ENCODE measurements at places on chromosomes 2 and 18.

- DNase-seq, result no peak
These were observed 229.1 kb upstream of the RASGRP3 start for GRCh38 chr2:33247365-33247764.

DNA sequence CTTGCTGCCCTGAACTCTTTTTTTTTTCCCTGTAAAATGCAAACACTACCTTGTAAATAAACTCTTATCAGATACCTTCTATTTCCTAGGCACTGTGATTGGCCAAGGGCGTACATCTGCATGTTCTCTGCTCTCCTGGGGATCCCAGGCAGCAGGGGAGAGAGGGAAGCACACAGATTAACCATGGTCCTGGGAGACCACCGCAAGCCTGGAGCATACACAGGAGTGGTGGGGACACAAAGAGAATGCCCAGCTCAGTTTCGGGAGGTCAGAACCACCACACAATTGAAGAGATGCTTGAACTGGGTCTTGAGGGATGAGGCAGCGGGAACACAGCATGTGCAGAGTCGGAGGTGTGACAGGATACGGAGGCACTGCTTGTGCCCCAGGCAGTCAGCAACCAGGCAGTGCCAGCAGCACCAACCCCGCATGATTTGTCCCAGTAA lies 2.1 kb downstream of the GREB1 start:
- no peak for DNase-seq

- DNase-seq, result no peak
These were observed 158.2 kb downstream of the TDRD15 start for GRCh38 chr2:21281791-21282514.

- DNase-seq, result no peak
These were observed 14.8 kb upstream of the ACTR3 start for GRCh38 chr2:113875135-113875534.

DNA sequence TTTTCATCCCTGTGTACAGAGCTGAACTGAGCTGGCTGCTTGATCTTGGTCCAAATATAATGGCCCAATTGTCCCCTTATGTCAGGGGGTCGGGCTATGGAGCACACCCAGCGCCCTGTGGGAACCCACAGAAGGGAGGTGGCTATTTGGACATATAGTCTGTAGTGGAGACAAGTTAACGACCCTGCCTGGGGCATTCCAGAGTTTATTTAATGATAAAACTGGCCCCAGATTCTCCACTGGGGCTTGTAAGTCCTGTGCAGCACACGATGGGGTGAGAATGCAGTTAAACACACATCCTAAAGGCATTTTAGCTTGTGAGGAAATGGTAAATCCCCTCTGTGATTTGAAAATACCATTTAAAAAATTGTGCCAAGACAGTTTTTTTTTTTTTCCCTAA lies 72.9 kb downstream of the QPCT start:
- no peak for DNase-seq

DNA sequence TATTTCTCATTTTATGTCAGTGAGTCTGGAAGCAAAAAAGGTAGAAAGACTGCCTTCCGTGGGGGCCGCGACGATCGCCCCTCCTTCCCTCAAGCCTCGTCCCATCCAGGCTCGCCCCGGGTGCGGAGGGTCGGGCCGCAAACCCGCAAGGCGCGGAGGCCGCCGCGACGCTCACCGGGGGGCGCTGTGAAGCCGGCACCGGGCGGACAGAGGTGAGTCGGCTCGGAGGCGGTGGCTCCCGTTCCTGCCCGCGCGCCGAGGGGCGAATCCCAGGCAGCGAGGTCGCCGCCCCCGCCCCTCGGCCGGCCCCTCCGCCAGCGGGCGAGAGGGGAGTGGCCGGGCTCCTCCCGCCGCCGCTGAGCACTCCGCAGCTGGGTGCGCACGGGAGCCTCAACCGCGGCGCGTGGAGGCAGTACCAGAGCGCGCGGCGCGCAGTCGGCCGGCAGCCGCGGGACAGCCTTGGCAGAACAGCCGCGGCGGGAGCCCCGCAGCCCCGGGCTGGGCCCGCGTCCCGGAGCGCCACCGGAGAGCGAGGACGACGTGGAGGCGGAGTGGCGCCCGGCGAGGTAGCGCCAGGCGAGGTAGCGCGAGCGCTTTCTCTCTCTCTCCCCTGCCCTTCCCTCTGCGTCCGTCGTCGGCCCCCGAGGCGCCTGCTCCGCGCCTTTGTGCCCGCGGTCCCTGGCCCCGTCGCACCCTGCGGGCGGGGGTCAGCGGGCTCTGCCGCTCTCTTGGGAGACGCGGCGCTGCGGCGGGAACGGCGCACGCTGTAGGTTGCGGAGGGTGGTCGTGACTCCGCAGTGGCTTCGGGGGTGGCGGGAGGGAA lies at the start of gene MYO1B:
MYO1B (plus strand) TSS at position 359 of the 823 bp plus-strand sequence. CDS start 31,492 bp downstream, outside the sequence.
- DNase-seq, result no peak

- DNase-seq, result no peak
These were observed 32.5 kb downstream of the INPP5D start for GRCh38 chr2:233092432-233093165.

GRCh38 chr2:241560883-241561474 lies 2.4 kb downstream of the BOK start:
- no peak for DNase-seq

GRCh38 chr2:218896501-218897393 lies 16.1 kb downstream of the WNT10A start:
- no peak for DNase-seq

- DNase-seq, result no peak
These were observed 86.5 kb upstream of the TTC39C start for GRCh38 chr18:23927821-23928746.

DNA sequence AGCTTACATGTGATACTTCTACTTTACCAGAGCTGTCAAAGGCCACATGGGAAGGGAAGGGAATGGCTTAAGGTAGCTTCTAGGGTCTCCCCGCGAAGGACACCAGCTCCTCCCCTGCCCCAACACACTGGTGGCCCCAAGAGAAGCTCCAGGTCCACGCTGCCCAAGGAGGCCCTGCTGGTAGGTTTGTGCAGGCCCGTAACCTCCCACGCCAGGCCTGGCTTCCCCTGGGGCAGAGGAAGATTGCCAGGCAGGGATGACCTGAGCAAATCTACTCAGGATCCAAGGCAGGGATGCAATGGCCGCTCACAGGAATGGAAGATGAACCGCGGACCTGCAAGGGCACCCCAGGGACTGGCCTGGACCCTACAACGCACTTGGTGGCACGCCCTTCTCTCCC lies 205.1 kb downstream of the MGAT5 start:
- no peak for DNase-seq

DNA sequence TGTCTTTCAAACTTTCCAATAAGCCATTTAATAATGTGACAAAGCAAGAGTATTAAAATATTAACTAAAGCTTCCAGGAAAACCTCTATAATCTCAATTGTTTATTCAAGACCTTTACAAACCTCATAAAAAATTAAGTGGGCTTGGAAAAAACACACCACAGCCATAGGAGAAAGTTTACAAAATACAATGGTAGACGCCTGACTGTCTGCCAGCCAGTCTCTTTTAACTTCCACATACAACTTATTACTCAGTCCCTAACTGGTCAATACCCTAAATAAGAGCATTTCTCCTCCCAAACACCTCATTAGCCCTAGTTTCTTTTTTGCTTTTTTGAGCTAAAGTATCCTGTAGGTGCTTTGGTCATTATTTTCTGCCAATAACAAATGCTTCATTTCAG lies 247.4 kb upstream of the CYP26B1 start:
- DNase-seq, result no peak

DNA sequence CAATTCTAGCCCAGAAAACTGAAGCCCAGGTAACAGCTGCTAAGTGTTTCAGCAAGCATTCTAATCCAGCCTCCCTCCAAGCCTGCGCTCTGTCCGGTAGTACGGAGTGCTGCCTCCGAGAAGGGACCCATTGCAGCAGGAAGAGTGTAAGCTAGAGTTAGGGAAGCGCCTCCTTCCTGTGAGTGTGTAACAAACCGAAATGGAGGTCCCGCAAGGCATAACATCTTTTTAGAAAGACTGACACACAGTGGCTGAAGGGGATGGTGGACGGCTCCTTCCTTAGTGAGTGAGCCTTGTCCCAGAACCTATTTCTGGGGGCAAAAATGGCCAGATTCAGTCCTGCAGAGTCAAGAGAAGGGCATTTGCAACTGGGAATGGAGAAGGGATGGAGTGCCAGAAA lies 12.2 kb downstream of the PKDCC start:
- no peak for DNase-seq

DNA sequence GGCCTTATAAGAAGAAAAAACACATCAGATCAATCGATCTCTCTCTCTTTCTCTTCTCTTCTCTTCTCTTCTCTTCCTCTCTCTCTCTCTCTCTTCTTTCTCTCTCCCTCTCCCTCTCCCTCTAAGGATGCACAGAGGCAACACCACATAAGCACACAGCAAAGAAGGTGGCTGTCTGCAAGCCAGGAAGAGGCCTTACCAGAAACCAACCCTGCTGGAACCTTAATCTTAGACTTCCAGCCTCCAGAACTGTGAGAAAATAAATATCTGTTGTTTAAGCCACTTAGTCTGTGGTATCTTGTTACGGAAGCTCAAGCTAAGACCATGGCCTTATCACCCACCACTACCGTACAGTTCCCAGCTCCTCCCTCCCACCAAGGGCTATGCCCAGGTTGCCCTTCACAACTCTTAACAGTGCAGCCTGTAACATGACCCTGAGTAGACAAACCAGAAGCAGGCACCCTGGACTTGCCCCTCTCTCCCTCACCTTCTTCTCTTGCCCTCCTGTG lies 25.2 kb upstream of the TMEM237 start:
- DNase-seq, result no peak

GRCh38 chr18:13877157-13877556 lies 38.2 kb downstream of the MC2R start:
- DNase-seq, result no peak

DNA sequence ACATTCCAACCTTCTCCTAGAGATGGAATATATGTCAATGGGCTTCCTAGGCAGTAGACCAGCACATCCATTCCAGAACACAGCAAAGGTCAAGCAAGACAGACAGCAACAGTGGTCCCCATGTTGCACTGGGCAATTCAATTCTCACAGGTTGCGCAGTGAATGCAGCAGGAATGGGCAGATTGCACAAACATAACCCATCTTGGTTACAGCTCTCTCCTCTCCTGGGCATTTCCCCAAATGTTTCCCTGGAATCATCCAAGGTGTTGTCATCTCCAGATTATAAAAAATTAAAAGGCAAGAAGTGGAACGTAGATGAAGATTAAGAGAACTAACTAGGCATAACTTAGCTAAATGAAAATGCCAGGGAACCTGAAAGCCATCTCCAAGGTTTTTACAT lies 265.8 kb upstream of the SLC14A2 start:
- DNase-seq, result no peak

DNA sequence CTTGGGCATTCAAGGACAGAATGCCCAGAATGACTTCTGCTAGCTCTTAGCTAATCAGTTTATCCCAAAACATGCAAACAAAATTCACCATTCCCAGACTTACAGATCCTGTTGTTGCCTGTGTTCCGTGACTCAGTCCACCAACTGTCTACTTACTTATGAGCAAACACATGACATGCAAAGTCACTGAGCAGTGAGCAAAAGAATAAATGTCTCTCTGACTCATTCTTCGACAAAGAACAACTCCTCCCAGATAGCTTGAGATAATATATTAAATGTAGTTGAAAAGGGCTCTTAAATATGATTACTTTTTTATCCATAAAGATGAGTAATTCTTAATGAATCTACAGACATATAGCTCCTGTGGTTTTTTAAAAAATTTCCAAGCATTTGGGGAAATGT lies 9.0 kb upstream of the CREG2 start:
- DNase-seq, result no peak

- DNase-seq, result no peak
These were observed 40.2 kb downstream of the SNED1 start for GRCh38 chr2:241038374-241039180.

DNA sequence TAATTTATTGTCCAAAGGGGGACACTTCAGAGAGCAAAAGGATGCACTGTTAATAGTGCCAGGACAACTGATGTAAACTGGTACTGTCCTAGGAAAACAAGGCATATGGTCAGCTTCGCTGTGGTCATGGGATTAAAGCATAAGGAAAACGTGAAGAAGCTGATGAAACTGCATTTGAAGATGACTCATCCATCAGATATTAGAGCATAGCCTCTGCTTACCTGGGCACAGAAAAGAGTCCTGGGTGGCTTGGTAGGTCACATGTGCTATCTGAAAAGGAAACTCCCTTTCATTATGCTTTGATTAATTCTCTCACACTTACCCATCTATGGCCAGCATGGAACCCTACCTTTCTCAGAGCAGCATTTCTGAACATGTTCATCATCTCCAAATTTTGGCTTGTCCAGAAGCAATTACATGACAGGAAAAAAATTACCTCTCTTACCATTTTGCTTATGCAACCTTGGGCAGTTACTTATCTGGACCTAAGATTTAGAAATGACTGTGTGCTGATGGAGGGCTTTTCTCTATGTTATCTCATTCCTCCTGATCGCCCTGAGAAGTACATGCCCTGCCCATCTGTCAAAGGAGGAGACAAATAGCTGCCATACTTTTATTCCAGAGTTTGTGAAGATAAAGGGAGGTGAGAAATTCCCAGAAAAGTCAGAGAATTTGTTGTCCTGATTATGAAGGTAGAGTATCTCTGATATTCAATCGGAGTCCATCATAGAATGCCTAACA lies 275.3 kb upstream of the SLC14A2 start:
- no peak for DNase-seq

- no peak for DNase-seq
These were observed 27.9 kb upstream of the TYMS start for GRCh38 chr18:629269-630150.

DNA sequence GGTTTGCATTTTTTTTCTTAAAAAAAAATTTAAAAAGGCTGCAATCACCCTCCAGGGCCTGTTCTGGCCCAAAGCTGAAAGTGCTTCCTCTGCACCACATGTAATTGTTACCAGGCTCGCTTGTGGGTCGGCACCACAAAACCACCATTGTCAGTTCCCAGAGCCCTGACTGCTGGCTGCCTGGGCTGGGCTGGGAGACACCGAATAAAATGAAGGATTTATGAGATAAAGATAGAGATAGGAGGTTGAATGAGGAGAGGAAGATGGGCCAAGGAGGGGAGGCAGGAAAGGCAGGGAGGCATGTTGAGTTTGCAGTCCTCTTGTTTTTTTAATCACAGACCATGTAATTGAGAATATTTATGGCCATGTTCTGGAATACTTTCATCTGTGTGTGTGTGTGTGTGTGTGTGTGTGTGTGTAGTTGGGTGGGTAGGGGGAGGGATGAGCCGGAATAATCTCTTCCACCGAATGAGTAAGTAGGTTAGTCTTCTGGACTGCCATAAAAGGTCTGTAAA lies 14.7 kb downstream of the NRP2 start:
- DNase-seq, result peak; percentile 54

GRCh38 chr18:7383002-7383980 lies 152.4 kb downstream of the LRRC30 start:
- DNase-seq, result no peak

DNA sequence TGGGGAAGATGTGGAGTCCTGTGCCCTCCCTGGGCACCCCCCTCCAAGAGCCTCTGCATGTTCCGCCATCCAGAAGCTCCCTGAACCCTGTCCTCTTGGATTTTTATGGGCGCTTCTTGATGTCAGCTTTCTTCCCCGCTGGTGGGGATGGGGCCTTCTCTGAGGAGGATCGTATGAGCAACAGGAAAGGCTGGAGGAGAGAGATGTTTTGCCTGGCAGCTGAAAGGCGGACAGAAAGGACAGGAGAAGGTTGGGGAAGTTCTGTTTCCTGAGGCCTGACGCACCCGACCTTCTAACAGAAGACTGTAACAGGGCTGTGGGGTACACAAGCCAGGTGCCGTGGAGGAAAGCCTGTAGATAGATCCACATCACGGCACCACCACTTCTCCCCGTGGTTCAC lies 238.8 kb downstream of the LDLRAD4 start:
- DNase-seq, result no peak

Measured in C1 segment of cervical spinal cord (tissue), 14 donors.